ENCODE measurements at places on chromosomes 12 and 14.

GRCh38 chr14:101957406-101958234 lies 6.8 kb upstream of the DYNC1H1 start:
- DNase-seq = no peak

DNA sequence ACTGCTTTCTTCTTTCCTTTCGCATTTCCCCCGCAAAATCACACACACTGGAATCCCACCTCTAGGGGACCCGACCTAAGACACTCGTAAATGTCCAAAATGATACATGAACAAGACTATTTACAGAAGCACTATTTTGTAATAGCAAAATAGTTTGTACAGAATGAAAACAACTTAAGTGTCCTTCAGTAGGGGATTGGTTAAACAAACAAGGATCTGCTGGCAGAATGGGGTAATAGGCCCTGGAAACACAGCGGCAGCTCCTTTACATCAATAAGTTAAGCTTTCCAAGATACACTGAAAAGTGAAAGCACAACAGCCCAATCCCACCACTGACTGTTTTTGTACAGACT lies 48.8 kb downstream of the LTBP2 start:
- DNase-seq = no peak

DNA sequence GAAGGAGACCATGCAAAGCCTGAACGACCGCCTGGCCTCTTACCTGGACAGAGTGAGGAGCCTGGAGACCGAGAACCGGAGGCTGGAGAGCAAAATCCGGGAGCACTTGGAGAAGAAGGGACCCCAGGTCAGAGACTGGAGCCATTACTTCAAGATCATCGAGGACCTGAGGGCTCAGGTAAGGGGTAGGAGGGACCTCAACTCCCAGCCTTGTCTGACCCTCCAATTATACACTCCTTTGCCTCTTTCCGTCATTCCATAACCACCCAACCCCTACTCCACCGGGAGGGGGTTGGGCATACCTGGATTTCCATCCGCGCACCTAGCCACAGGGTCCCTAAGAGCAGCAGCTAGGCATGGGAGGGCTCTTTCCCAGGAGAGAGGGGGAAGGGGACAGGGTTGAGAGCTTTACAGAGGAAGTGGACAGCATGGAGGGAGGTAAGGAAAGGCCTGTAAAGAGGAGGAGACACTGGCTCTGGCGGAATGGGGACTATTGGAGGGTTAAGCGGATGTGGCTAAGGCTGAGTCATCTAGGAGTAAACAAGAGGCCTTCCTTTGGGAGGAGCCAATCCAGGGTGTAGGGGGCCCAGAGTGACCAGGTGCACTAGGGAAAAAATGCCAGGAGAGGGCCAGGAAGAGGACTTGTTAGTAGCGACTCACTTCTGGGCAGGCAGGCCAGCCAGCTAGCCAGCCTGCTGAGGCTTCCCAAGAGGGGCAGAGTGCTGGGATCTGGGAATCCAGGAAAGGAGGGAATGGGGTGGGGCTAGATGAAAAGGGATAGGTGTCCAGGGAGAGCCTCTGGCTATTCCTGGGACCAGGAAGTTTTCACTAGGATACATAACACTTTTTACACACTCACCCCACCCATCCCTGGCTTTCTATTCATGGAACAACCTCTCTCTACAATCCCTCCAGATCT lies 754 bp downstream of the KRT18 start:
- DNase-seq = peak; percentile 83

DNA sequence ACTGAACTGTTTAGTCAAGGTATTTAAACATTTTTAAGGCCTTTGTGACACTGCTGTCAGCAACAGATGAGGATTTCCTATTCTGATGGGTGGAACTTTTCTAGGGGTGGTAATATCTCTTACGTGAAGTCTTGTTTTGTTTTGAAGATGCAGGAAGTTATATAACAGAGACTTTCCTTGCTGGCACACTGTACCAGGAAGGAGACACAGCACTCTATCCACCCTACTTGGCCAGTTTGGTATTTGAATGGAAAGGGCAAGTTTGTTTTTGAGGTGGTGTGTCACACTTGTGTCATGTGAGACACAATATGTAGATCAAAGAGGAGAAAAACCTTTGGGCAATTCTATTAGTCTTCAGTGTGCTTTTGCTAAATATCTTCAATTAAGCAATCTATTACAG lies 51.6 kb upstream of the SRP54 start:
- no peak for DNase-seq

- DNase-seq = peak; percentile 12
Measured at GRCh38 chr14:90301668-90302090, 30.1 kb downstream of the NRDE2 start.

GRCh38 chr14:96221109-96221650 lies 16.5 kb downstream of the BDKRB2 start:
- DNase-seq = no peak

GRCh38 chr12:29690728-29691127 lies 93.0 kb downstream of the TMTC1 start:
- no peak for DNase-seq

- no peak for DNase-seq
Measured at GRCh38 chr14:95072310-95072905, 84.9 kb downstream of the DICER1 start.

- DNase-seq = no peak
Measured at GRCh38 chr14:37023875-37024565, 148.4 kb downstream of the SLC25A21 start.

All from SHP77 treated with DMSO at 0.1 percent for 48 hours (cell line).